ENCODE measurements at places on chromosomes 5 and 9.

DNA sequence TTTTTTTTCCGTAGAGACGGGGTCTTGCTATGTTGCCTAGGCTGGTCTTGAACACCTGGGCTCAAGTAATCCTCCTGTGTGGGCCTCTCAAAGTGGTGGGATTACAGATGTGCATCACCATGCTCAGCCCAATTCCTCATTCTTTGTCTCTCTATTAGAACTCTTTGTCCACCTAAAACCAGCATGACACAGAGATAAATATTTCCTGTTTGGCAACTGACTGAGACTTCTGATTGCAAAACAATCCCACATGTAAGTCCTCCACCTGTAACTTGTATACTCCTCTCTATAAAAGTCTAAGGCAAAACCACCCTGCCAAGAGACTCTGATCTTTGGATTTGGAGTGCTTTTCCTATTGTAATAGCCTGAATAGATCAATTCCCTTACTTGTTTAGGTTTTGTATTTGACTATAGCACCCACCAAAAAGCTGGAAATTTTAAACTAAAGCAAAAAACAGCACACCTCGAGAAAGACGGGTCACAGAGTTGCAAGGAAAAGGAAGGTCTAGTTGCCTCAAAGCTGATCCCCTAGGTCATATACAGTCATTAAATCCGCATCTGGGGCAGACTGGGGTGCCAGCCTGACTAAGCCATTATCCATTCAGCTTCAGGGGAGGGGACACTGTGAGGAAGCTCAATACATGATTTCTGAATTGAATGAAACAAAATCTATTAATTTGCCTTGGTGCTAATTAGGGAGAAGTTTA is 13.5 kb upstream of the KIF27 start:
- no peak for ATAC-seq

- ATAC-seq: no peak
Observed at GRCh38 chr5:124574521-124575436, 171.7 kb downstream of the ZNF608 start.

- ATAC-seq: peak; percentile 58
Observed at GRCh38 chr9:32378993-32379729, 5.3 kb upstream of the ACO1 start.

DNA sequence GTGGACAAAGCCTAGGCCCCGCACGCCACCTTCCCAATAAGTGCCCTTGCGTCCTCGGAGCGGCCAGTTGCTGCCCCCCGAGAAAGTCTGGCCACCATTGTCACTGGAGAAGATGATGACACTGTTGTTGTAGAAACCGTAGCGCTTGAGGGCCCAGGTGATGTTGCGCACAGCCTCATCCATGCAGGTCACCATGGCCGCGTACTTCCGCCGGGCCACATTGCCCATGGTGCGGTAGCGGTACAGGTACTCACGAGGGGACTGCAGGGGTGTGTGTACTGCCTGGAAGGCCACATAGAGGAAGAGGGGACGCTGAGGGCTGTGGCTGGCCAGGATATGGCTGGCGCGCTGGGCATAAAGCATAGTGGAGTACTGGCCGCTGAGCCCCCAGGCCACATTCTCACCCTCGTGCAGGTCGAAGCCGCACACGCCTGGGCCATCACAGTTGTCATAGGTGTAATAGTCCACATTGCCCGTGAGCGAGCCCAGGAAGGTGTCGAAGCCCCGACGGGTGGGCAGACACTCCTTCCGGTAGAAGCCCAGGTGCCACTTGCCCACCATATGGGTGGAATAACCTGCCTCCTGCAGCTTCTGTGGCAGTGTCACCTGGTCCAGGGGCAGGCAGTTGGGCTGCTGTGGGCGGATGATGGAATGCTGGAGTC is 4.6 kb downstream of the ARSI start:
- ATAC-seq: no peak

- ATAC-seq: no peak
Observed at GRCh38 chr5:160188141-160189015, 40.9 kb upstream of the FABP6 start.

DNA sequence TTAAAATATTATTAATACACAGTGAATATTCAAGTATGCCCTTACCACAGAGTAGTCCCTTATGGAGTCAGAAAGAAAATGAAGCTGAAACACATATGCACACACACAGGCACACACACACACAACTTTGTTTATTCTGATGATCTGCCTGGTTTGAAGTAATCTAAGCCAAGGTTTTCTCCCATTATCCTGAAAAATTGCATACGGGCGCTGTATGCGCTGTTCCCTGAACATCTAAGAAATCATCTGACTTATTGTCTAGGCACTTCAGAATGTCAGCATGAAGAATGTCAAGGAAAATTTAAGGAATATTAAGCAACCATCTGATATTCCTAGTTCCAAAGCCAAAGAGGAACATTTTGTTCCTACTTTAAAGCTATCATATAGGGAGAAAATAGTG is 147.1 kb upstream of the SLC30A5 start:
- ATAC-seq: no peak

Data from activated CD4-positive, CD25-positive, alpha-beta regulatory T cell treated with anti-CD3 and anti-CD28 coated beads, Interleukin-2, amount 50 U/mL, for 24 hours (primary cell).